ENCODE measurements at places on chromosomes 11 and 22. TPM values are rescaled to one million over a fixed set of nuclear protein-coding genes. Genes with fewer than 3 reads are reported as not detected.
A peak's percentile ranks its signal among the peaks of the same experiment; 100 is the strongest.

- no peak for DNase-seq
Observed at GRCh38 chr11:76802151-76802550, 19.0 kb downstream of the TSKU start.

- peak; percentile 32 for DNase-seq
Observed at GRCh38 chr11:122796128-122796717, 42.1 kb upstream of the CRTAM start.

The XNDC1N gene
- 2.3 TPM for total RNA-seq

The SOX6 gene
- 15.9 TPM for total RNA-seq

DNA sequence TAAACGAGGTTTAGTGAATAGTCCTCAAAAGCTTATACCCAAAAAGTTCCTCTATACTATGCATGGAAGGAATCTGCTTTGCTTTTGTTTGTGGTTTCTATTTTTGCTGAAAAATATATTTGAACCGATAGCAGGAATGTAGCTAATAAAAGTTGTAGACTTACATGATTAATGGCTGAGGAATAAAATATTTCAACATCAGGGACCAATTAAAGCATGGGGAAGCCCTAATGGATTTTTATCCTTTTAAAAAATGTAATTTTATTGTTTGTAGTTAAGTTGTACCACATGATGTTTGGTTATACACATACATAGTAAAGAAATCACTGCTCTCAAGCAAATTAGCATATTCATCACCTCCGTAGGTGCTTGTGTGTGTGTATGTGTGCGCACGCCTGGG lies 295.3 kb upstream of the CNTN5 start:
- DNase-seq: no peak

GRCh38 chr11:60895687-60896086 lies 10.7 kb downstream of the PRPF19 start:
- no peak for DNase-seq

The SLC22A9 gene
- total RNA-seq: not detected

- DNase-seq: no peak
Observed at GRCh38 chr22:31279821-31280505, 12.3 kb downstream of the PIK3IP1 start.

The BDNF gene
- total RNA-seq: 2.4 TPM

- no peak for DNase-seq
Observed at GRCh38 chr11:130608287-130608686, 159.8 kb downstream of the ADAMTS15 start.

GRCh38 chr22:20777420-20778177 lies 3.7 kb downstream of the SERPIND1 start:
- no peak for DNase-seq

GRCh38 chr22:49297286-49297870 lies 530.3 kb downstream of the BRD1 start:
- no peak for DNase-seq

GRCh38 chr11:9905960-9906791 lies 242.3 kb downstream of the SWAP70 start:
- no peak for DNase-seq

DNA sequence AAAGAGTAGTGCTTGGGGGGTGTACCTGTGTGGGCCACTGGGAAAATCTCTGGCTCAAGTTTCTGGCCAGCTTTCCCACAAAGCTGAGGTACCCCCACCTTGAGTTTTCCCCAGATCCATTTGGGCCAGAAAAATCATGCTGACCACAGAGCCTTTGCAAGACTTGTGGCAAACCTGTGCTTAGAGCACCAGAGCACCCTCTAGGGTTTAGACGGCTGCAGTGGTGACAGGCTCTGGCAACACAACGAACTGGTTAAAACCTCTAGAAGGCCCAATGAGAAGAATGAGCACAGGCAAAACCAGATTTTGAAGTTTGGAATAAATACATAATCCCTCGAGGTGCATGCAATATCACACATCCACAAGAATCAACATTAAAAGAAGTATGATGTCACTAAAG lies 290.7 kb upstream of the FOLH1 start:
- DNase-seq: no peak

DNA sequence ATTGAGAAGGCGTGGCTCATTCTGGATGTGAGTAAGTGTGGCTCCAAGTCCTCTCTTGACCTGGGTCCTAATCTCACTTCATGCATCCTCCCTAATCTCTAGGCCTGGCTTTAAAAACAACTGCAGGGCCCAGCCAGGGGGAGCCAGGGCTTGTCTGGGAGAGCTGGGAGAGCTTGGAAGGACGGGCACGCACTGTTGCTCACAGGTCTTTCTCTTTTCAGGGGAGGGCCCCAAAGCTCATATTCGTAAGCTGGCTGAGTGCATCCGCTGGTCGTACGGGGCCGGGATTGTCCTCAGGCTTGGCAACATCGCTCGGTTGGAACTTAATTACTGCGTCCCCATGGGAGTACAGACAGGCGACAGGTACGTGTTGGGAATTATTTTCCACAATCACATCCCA lies 34.1 kb upstream of the PARVB start:
- no peak for DNase-seq

The PTGDR2 gene
- total RNA-seq: 1.2 TPM

DNA sequence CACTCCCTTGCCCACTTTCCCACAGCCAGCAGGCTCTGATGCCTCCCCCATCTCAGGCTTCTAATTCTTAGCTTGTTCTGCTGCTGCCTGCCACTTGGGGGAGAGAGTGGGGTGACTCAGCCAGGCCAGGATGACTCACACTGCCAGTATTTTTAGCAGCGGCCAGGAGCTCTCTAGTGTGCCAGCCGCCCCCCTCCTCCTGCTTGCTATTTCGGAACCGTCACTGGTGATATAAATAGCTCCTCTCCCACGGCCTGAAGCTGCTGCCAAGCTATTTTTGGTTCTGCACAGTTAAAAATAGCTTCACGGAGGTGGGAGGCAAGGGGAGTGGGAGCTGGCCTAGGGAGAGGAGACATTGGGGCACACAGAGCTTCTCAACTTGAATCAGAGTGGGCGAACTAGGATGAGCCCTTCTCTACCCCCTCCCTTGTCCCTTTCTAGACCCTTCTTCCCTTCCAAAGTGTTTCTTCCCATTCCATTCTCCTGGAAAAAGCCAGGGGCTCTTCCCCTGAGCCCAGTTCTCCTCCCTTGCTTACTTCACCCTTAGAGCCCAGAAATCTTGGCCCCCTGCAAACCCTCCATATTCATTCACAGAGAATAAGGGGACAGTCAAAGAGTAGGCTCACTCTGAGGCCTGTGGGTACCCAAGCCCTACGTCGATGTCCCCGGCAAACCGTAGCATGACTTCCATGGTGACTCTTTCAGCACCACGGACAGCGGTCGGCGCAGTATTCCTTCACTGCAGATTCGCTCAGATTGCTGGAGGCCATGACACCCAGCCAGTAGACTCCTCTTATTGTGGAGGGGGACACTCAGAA lies 2.5 kb upstream of the NPAS4 start:
- peak; percentile 71 for DNase-seq

DNA sequence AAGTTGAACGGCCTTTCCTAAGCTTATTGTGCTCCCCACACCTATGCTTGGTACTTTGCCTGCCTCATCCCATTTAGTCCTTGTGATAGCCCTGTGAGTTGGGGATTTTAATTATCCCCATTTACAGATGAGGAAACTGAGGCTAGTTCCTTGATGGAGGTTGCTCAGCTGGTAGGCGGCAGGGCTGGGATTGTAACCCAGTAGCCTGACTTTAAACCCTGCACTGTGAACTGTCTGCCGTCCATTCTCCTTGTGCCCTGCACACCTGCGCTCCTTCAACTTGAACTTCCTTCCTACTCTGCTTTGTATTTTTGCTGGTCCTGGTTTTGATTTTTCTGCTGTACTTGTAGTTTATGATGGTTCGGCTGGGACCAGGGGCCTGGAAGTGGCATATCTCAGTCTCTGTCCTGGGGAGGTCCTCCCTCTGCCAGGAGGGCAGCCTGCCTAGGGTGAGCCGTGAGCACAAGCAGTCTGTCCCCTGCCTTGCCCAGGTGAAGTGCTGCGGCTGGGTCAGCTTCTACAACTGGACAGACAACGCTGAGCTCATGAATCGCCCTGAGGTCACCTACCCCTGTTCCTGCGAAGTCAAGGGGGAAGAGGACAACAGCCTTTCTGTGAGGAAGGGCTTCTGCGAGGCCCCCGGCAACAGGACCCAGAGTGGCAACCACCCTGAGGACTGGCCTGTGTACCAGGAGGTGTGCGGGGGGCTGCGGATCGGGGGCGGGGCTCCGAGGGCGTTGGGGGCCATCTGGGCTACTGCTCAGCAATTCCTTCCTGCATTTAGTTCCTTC lies 52.4 kb downstream of the CD82 start:
- no peak for DNase-seq

GRCh38 chr11:106959800-106960199 lies 58.5 kb downstream of the GUCY1A2 start:
- no peak for DNase-seq

GRCh38 chr11:94131718-94132115 lies 3.1 kb downstream of the PANX1 start:
- DNase-seq: peak; percentile 60

The TSPAN32 gene
- total RNA-seq: 25.8 TPM

The ANO3 gene
- 0.06 TPM for total RNA-seq

DNA sequence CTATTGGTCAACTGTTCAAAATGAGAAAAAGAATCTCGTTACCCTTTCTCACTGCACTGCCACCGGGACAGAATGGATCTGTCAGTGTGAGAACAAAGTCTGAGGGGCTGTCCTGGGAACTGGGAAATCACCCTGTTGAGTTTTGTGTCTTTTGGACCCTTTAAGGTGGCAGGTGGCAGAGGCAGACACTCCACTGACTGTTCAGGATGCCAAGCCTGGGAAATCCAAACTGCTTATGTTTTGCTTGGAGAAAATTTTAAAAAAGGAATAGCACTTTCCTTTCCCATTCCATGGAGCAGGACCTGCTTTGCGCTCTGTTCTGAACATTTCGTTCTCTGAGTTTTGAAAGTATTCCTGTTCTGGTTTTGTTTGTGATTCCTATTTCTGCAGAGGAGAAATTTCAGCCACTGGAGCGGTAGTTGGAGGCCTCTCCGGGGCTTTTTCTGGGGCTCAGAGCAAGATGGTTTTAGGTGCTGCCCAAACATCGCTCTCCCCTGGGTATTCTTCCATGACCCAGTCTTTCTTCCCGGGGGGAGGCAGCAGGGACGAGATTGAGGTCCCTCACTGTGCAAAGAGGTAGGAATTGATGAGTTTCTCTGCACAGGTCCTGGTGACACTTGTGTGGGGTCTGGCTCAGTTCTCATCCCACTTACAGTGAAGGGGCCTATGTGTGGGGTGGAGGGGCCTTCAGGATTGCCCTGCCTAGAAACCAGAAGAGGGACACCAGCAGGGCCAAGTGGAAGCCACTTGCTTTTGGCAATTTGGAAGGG lies 138.5 kb upstream of the SYT13 start:
- no peak for DNase-seq

GRCh38 chr11:6565988-6566703 lies 37.3 kb downstream of the RRP8 start:
- DNase-seq: no peak

- no peak for DNase-seq
Observed at GRCh38 chr11:47564933-47565339, 463 bp upstream of the PTPMT1 start.

The NAT10 gene
- 16.6 TPM for total RNA-seq

GRCh38 chr11:27357250-27357649 lies 5.8 kb downstream of the CCDC34 start:
- DNase-seq: no peak

The MMP8 gene
- total RNA-seq: 1.4 TPM

DNA sequence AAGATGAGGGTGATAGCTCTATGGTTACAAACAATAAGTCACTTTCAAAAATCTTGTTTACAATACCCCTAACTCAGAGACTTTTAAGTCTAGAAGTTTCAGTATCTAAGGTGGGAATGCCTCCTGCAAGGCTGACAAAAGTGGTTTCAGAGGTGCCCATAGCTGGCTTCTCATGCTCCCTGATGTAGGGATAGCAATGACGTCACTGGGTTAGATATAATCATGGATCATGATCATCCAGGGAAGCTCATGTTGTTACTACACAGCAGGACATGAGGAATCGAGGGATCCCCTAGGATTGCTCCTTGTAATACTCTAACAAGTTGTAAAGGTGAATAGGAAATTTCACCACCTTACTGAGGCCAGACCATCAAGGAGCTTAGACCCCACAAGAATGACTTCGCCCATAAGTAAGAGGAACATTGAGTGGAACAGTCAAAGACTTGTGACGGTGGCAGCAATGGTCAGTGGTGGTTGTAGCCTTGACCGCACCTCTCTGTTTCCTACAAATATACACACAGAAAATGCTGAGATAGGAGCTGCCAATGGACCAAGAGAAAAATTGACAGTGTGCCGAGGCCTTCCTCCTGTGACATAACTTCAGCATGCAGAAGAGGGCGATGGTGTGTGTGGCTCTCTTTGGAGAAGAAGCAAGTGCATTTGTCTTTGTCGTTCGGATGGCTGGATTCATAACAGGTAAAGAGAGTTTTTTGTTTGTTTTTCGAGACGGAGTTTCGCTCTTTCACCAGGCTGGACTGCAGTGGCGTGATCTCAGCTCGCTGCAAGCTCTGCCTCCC lies 15.6 kb downstream of the APOL4 start:
- no peak for DNase-seq

The OR51E2 gene
- 0.18 TPM for total RNA-seq

GRCh38 chr22:37525073-37525745 lies 6.0 kb upstream of the CARD10 start:
- DNase-seq: no peak

All from heart right ventricle (tissue), 16 donors.